ENCODE measurements at places on chromosomes 16 and 17. TPM values are rescaled to one million over a fixed set of nuclear protein-coding genes. Genes with fewer than 3 reads are reported as not detected.

DNA sequence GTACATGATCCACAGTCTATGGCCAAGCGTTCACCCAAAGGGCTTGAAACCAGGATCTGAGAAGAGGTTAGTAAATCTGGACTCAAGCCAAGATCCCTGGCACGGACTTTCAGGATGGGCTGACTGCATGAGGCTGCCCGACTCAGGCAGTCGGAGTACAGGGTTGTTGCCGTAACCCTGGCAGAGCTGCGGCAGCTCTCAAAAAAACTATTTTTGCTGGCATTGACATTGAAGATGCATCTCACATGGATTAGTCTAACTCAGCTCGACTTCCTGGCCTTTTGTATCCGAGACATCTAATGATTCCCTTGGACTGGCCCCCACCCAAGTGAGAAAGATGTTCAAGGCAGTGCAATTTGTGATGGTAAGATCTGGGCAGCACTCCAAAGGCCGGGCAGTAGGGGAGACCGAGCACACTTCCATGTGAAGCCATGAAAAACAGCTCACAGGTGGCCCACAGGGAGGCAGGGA lies 6.2 kb downstream of the SLC47A1 start:
- DNase-seq = no peak

- DNase-seq = no peak
Measured at GRCh38 chr16:63195336-63195735, 1159.1 kb upstream of the CDH8 start.

DNA sequence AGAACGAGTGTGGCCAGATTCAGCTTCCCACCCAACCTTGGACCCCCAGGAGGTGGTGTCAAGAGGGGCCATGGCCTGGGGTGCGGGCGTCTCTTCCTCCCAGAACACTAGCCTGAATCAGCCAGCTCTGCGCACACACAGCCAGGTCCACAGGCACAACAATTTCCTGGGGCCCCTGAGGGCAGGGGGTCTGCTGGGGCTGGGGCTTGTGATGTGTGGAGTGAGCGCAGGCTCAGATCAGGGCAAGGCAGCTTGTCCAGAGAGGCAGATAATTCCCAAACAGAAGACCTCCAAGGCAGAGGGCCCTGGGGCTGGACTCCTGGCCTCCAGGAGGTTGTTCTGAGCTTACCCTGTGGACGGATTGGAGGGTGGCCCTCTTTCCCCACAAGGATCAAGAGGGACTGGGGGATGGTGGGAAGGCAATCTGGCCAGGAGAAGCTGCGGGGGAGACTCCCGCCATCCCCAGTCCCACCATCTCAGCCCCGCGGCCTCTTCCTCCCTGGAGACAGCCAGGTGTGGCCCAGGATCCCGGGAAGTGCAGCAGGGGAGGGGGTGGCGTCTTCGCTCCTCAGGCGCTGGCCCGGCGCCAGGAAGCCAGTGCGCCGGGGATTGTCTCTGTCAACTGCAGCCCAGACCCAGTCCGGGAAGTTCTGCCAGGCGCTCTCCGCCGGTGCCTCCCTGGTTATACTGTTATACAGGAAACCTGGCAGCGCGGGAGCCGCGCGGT lies 52.0 kb upstream of the AMZ2 start:
- no peak for DNase-seq

DNA sequence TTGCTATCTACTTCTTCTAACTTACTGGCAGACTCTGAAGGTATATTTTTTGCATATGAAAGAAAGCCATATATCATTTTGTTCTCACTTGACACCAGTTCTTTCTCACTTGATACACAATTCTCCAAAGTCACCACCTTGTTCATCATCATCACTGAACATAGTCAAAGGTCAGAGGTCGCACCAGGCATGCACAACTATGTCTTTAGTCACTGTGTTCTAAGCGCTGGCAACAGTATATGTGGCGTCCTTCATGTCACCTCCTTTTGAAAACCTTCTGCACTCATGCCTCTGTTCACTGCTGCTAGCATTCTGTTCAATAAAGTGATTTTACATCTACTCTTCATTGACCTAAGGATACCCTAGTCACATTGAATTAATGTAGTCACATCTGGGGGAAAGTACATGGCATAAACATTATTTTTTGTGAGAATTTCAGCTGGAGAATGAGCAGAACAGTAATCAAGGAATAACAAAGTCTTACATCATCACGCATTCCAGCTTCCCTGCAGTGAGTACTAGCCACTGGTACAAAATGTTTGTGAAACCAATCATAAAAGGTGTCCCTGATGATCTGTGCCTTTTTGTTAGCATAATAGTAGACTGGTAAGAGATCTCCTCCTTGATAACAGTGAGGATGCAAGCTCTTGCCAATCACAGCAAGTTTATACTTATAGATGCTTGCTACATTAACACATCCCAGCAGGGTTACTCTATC lies 20.5 kb upstream of the TBX4 start:
- no peak for DNase-seq

- DNase-seq = no peak
Measured at GRCh38 chr16:296806-297510, 14.0 kb downstream of the PDIA2 start.

DNA sequence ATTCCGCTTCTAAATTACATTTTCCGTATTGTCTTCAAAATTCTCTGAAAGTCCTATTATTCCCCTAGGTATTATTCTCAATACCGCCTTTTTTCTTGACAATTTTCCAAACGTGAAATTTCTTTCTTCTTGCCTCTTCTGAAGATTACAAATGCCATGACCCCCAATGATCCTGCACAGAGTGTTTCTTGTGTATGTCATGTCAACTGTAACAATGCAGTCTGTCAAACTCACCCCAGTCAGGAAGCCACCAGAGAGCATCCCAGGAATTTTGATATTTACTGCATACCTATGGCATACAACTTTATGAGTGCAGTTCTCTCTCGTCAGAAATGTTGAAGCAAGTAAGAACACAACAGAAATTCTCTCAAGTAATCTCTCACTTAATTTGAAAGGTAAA lies 847.3 kb upstream of the CDH8 start:
- DNase-seq = no peak

GRCh38 chr17:74522381-74523105 lies 8.7 kb downstream of the CD300LB start:
- no peak for DNase-seq

GRCh38 chr17:74051348-74051747 lies 152.1 kb upstream of the RPL38 start:
- peak; percentile 36 for DNase-seq

DNA sequence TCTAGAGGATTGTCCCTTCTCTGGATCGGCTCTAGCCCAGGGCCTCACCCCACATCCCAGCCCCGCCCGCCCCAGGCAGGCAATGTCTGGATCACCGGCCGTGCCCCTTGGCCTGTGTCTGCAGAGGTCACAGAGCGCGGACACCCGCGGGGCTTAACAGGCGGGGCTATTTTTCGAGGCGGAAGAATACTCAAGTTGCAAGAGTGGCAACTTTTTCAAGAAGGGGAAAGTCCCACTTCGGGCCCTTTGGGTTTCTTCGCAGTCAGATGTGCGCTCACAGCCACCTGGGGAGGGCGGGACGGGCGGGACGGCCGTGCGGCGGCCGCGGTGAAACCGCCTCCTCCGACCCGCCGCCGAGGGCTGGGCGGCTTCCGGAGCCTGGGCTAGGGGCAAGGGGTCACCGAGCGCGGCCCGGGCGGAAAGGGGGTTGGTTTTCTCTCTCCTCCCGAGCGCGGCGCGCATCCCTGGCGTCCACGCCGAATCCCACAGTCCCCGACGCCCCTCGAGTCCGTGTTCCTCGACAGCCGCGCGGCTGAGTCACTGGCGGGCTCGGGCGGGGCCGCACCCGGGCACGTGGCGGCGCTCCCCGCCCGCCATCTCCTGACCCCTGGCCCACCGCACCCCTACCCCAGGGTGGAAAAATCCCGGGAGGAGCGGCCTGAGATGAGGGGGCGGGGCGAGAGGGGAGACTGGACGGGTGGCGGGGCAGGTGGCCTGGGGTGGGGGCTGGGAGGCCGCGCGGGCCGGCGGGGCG lies 1.2 kb upstream of the PFN1 start:
- DNase-seq = peak; percentile 83

DNA sequence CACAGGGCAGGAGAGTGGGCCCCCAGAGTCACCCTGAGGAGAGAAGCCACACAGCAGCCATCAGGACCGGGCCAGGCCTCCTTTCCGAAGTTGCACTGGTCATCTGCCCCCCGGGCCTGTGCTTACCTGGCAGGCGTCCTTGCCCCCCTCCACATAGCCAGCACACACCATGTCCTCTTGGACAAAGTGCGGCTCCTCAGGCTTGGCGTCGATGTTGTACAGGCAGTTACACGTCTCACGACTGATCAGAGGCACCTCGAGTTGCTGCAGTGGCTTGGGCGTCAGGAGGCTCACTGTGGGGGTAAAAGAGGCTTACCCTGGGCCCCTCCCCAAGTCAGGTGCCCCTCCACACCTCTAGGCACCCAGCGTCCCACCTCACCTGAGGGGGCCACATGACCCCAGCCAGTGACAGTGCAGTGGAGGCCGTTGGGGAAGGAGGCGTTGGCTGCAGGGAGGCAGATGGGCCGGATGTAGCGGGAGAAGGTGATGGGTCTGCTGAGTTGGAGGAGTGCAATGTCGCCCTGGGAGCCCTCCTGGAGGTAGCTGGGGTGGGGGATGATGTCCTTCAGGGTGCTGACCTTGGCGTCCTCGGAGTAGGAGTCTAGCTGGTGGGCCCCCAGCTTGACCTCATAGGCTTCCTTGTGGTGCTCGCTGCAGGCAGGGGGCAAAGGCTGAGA lies 3.1 kb downstream of the PRSS8 start:
- DNase-seq = no peak

DNA sequence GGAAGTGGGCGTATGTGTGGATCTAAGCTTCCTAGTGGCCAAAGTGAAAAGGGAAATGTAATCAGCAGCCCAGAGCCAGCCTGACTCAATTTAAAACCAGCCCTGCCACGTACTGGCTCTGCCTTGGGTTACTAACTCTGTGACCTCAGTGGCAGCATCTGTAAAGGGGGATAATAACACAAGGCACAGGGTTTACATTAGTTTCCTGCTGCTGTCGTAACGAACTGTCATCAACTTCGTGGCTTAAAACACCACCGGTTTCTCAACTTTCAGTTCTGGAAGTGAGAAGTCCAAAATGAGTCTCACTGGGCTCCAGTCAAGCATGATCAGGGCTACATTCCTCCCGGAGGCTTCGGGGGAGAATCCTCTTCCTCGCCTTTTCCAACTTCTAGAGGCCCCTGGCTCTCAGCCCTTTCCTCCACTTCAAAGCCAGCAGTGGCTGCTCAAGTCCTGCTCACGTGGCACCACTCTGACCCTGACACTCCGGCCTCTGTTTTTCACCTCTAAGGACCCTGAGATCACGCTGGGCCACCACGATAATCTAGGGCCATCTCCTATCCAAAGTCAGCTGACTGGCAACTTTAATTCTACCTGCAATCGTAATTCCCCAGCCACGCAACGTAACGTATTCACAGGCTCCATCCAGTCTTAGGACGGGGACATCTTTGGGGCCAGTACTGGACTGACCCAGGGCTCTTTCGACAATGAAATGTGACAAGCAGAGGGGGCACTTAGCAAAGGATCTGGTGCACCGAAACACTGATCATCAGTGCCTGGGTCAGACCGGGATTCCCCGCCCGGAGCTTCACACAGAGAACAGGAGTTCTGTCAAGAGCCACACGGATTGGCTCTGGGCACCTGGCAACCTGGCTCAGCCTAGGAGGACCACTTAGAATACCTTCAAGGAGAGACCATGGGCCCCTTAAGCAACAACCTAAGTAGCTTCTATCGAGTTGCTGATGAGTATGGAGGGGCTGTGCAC lies 14.5 kb downstream of the TMC6 start:
- DNase-seq = no peak

DNA sequence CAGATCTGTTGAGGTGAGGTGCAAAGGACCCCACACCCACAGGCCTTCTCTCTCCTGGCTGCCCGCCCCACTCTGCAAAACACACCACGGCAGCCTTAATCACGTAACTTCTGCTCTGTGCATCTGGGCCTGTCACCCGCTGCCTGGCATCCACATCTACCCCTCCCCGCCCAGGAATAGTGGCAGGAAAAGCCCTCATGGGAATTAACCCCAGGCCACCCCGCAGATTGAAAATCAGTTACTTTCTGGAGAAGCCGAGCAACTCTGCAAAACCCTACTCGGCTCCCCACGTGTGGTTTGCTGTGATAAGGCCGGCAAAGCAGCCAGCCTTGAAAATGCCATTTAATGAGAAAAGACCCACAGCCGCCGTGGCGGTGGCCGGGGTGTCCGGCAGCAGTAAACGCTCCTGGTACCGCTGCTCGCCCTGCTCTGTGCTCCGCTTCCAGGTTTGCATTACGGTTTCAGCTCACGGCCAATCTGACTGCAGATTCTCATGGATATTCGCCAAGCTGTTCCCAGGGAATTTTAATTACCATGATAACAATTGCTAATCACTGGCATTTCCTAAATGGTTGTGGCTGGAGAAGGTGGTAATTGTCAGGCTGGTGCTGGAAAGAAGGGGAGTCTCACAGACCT lies 78.0 kb upstream of the DOC2B start:
- DNase-seq = no peak

- peak; percentile 98 for DNase-seq
Measured at GRCh38 chr16:85395207-85395912, 217.8 kb upstream of the GSE1 start.

GRCh38 chr17:46190763-46191162 lies 2.5 kb downstream of the KANSL1 start:
- no peak for DNase-seq

DNA sequence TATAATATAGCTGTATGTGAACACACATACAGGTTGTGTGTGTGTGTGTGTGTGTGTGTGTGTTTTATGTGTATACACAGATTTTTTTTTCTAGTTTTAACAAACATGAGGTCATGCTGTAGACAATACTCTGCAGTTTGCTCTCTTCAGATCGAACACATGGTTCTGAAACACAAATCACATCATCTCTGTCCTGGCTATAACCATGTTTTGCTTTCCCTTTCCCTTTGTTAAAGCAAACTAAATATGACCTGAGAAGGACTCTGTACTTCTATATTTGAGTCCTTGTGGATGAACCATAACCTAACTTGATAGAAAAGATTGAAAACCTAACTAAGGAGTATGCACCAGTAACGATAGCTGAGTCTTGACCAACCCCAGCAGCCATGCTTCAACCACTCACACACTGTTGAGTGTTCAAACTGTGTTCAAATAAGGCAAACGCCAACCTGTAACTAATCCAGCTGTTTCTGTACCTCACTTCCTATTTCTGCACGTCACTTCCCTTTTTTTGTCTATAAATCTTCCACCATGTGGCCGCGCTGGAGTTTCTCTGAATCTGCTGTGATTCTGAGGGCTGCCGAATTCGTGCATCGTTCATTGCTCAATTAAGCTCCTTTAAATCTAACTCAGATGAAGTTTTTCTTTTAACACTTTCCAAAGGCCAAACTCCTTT lies 303.8 kb downstream of the HS3ST3B1 start:
- DNase-seq = no peak

HOXB4 gene
- 2.5 TPM for total RNA-seq

CACNG3 gene
- not detected for total RNA-seq

KRT9 gene
- total RNA-seq = not detected

FNDC8 gene
- total RNA-seq = not detected

KRT33A gene
- not detected for total RNA-seq

HCRT gene
- total RNA-seq = not detected

Measured in Daoy (cell line).